ENCODE measurements at places on chromosomes 2 and 18.

GRCh38 chr2:9269695-9270360, 63.2 kb downstream of the ASAP2 start:
- DNase-seq, result no peak

- no peak for DNase-seq
Observed at GRCh38 chr18:39587586-39587985, 2022.0 kb upstream of the CELF4 start.

GRCh38 chr18:58532298-58532697, 96.6 kb downstream of the ALPK2 start:
- DNase-seq, result no peak

DNA sequence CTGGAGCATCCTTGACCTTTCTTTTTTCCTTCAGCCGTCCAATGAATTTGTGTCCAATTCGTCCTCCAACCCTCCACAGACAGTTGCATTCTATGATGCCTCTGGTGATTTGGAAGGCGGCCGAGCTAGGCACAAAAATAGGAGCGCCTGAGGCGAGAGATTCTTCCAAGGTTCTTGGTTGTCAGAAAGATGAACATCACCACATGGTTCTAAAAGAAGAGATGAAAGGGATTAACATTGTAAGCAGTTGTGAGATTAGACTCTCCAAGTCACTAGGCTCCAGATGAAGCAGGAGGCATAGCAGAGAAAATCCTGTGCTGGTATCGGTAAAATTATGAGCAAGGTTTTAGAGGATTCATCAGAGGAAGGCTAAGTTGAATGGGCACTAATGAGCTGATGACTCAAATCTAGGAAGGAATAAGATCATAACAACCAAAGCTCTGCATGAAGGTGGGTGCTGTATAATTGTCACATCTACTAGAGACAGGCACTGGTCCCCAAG, 75.4 kb upstream of the MAP4K3 start:
- no peak for DNase-seq

DNA sequence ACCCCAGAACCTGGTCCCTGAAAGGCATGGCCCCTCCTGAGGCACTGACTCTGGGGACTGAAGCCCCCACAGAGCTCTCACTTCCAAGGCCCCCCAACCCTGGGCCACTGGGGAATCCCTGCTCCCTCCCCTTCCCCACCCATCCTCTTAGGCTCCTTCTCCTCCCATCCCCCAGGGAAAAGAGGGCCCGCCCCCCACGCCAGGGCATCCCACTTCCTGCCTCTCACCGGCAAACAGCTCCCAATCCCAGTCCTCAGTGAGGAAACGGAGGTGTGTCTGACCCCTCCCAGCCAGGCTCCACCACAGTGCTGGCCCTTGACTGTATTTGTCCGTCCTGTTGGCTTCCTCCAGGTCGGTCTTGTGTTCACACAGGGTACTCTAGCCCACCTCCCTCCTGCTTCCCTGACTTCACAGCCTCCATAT, 35.0 kb upstream of the PTMA start:
- no peak for DNase-seq

GRCh38 chr2:129437725-129438124, 541.7 kb upstream of the RAB6C start:
- DNase-seq, result no peak

DNA sequence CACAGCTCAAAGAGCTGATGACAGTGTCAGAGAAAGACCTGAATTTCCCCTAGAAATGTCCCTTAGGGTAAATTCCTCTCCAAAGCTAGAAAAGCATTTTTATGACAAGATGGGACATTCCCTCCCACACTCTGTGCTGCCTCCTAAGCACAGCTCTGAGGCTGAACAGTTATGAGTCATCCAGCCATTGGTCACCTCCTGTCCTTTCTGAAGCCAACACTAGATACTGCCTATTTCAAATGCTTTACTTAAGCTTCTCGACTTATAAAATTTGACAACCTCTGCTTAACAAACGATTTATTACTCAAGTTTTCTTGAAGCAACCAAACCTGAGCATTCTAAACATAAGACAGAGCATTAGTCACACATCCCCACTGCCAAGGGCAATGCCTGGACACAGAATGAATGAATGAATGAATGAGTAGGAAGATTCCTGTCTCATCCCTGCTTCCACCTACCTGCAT, 35.4 kb downstream of the B4GALT6 start:
- DNase-seq, result no peak

Measured in esophagus muscularis mucosa (tissue), 4 donors.